Diencephalon (tissue), 1 donor: ENCODE measurements at places on chromosomes 6 and 20. TPM values are rescaled to one million over a fixed set of nuclear protein-coding genes. Genes with fewer than 3 reads are reported as not detected.

Gene NOX3
- not detected for total RNA-seq

Gene MOXD1
- total RNA-seq = 11.3 TPM

Gene FKBP1C
- 0.69 TPM for total RNA-seq

Gene COX4I2
- total RNA-seq = not detected

Gene GRM1
- total RNA-seq = 26.8 TPM

Gene SLC44A4
- not detected for total RNA-seq

Gene CCDC170
- total RNA-seq = 5.5 TPM

Gene ADIG
- not detected for total RNA-seq

Gene ZC3H12D
- total RNA-seq = 0.92 TPM

Gene ENPP3
- 1.2 TPM for total RNA-seq

Gene SLC26A8
- total RNA-seq = 9.0 TPM

Gene FOXC1
- 5.1 TPM for total RNA-seq

Gene PI16
- 1.2 TPM for total RNA-seq

Gene TREM1
- total RNA-seq = not detected

Gene MYB
- 4.8 TPM for total RNA-seq

Gene APOM
- total RNA-seq = 0.69 TPM

Gene PRRT1
- total RNA-seq = 0.69 TPM

Gene FAM83B
- total RNA-seq = 0.23 TPM

Gene SDC4
- total RNA-seq = 5.3 TPM

Gene TUBB2B
- total RNA-seq = 2,535 TPM

Gene TPMT
- 15.7 TPM for total RNA-seq

Gene MOG
- 1.4 TPM for total RNA-seq

Gene GABRR1
- 0.46 TPM for total RNA-seq

Gene MUCL3
- total RNA-seq = not detected

Gene TMEM244
- not detected for total RNA-seq

Gene MCCD1
- not detected for total RNA-seq

Gene MAPK13
- total RNA-seq = 3.9 TPM

Gene LSM2
- 23.3 TPM for total RNA-seq

Gene ZNF451
- 147 TPM for total RNA-seq

Gene ARMH2
- not detected for total RNA-seq

Gene TGM2
- total RNA-seq = 3.5 TPM

Gene MRAP2
- total RNA-seq = 30.4 TPM

Gene ULBP3
- 14.1 TPM for total RNA-seq

Gene PSORS1C1
- not detected for total RNA-seq

Gene ZNF343
- total RNA-seq = 18.0 TPM

Gene GINS1
- 14.1 TPM for total RNA-seq

Gene ANKRD66
- total RNA-seq = 3.5 TPM

Gene PPP1R10
- total RNA-seq = 32.1 TPM

Gene IPCEF1
- 13.6 TPM for total RNA-seq

Gene C2
- 5.3 TPM for total RNA-seq

Gene PNLDC1
- 0.23 TPM for total RNA-seq

Gene MOCS1
- total RNA-seq = 9.5 TPM

Gene REM1
- total RNA-seq = 0.23 TPM

Gene ARMC2
- total RNA-seq = 29.5 TPM

Gene EDN3
- 2.3 TPM for total RNA-seq

Gene FAM217B
- 26.5 TPM for total RNA-seq
